Neuronal stem cell (in vitro differentiated cells): ENCODE measurements at places on chromosomes 3 and 15.

DNA sequence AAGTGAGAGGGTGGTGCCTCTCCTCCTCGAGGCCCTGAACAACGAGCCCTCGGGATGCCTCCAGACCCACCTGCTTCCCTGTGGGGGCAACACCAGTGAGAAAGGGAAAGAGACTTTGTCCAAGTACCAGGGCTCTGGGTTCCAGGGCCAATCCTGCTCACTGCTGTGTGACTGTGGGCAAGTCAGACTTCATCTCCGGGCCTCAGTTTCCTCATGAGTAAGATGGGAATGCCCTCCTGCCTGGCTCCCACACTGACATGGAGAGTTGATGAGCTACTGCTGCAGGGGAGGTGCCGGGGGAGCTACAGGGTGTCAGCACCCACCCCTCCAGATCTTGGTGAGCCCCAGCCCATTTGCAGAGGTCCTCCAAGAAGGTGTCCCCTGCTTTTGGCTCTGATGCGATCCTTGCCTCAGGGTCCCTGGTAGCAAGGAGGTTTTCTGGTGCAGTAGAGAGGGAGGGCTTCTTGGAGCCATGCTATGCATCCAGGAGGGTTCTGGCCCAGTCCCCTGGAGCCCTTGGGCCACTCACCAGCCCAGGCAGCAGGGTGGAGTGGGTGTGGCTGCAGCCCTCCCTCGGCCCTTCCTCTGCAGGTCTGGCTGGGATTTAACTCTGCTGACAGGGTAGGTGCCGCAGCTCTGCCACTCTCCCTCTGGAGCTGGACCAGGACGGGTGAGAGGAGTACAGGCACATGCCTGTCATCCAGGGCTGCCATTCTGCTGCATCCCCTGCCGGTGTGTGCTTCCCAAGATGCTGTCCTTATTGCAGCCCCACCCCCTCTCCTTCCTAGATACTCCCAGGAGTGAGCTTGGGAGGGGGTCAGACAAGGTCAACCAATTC is 26.9 kb downstream of the LOXL1 start:
- no peak for DNase-seq

DNA sequence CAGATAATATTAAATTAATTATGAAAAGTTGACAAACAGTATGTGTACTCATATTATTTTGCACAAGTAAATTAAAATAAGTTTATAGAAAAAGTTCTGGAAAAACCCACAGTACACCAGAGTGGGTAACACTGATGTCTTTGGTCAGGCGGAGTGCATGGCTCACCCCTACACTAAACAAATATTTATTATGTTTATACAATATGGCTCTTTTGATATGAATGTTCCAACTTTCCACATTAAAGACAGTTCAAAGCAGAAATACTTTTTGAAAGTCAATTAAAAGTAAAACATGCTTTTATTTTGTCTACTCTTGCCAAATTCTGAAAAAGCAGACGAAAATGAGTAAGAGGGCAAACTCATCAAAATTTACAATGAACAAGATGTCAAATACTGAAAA is 56.2 kb upstream of the DCBLD2 start:
- no peak for DNase-seq

- DNase-seq = no peak
Observed at GRCh38 chr3:58041182-58041825, 33.1 kb downstream of the FLNB start.

- no peak for DNase-seq
Observed at GRCh38 chr15:51619331-51620035, 3.1 kb downstream of the DMXL2 start.

GRCh38 chr3:184350618-184351017 is 10.8 kb downstream of the CLCN2 start:
- DNase-seq = no peak

DNA sequence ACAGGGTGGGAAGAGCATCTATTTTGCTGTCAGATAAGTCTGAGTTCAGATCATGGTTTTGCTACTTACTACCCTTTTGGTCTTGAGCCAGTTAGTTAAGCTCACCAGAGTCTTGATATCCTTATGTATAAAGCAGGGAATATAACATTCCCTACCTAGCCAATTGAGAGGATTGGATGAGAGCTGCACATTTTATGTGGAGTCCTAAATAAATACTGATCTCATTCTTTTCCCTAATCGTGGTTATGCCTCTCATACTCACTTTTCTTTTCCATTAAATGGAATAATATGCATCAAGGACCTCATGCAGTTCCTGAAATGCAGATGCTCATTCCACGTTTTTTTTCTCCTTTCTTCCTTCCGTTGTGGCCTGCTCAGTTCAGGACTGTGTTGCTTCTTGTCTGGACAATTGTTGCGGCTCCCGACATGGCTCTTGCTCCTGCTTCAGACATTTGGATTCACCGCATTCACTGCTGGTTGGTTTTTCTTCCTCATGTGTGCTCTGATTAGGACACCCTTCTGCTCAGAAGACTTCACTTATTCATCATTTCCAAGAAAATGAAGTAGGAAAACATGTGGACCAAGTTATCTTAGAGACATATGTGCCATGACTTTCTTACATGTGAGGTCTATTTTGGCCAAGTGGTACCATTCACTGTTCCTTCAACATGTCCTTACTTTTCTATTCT is 90.2 kb downstream of the NFKBIZ start:
- no peak for DNase-seq

GRCh38 chr3:16079519-16079918 is 95.0 kb upstream of the GALNT15 start:
- no peak for DNase-seq

DNA sequence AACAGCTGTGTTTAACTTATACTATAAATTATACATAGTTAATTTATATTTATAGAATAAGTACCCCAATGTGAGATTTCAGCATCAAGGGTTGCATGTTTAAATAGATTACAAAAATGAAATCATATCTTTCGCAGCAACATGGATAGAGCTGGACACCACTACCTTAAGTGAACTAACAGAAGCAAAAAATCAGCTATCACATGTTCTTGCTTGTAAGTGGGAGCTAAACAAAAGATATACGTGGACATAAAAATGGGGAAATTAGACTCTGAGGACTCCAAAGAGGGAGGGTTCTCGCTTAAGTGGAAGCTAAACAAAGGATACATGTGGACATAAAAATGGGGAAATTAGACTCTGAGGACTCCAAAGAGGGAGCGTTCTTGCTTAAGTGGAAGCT is 626.5 kb upstream of the DPPA4 start:
- DNase-seq = no peak

- DNase-seq = no peak
Observed at GRCh38 chr15:52020221-52021085, 1.4 kb downstream of the MAPK6 start.

- no peak for DNase-seq
Observed at GRCh38 chr3:180117381-180118163, 80.8 kb upstream of the PEX5L start.

GRCh38 chr3:58325525-58325992 is 7.1 kb upstream of the PXK start:
- no peak for DNase-seq

DNA sequence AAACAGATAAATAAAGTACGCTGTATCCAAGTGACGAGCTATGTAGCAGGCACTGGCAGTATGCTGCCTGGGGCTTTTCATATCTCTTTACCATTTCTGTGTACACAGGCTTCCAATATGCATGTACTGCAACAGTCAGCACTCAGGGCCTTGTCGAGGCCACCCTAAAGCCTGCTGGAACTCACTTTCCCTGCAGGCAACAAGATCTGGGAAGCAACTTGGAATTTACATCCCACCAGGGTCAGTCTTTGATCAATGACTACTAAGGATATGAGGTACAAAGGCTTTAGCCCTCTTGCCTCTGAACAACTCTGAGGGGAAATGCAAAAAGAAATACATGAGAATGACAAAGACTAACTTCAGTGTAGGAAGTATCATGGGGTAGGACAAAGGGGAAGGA is 101.8 kb upstream of the ARL6 start:
- DNase-seq = no peak

DNA sequence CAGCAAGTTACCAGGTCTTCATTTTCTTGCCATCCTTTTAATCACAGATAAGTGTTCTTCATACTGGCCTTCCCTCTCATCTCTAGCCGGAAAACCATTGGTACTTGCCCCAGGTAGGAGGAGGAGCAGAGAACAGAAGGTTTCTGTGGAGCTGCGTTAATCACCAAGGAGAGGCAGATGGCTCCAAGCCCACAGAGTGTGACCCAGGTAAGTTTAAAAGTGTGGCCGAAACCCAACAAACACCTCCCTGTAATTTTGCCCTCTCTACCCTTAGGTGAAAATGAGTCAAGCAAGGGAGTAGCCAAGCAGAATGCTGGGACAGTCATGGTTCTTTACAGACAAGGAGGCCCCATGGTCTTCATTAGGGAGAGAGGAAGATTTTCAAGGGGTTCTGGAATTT is 37.3 kb downstream of the NFKBIZ start:
- no peak for DNase-seq

DNA sequence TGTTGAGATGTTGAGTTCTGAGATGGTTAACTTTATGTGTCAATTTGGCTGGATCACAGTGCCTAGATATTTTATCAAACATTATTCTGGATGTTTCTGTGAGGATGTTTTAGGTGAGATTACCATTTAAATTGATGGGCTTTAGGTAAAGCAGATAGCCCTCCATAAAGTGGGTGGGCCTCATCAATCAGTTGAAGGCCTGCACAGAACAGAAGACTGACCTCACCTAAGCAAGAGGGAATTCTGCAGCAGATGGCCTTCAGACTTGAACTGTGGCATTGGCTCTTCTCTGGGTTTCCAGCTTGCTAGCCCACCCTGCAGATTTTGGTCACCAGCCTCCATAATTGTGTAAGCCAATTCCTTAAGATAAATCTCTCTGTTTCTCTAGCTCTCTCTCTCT is 260.4 kb upstream of the VEPH1 start:
- no peak for DNase-seq

- no peak for DNase-seq
Observed at GRCh38 chr3:17687566-17687965, 54.9 kb downstream of the TBC1D5 start.

GRCh38 chr15:64970698-64971097 is 19.0 kb downstream of the SPG21 start:
- DNase-seq = no peak

DNA sequence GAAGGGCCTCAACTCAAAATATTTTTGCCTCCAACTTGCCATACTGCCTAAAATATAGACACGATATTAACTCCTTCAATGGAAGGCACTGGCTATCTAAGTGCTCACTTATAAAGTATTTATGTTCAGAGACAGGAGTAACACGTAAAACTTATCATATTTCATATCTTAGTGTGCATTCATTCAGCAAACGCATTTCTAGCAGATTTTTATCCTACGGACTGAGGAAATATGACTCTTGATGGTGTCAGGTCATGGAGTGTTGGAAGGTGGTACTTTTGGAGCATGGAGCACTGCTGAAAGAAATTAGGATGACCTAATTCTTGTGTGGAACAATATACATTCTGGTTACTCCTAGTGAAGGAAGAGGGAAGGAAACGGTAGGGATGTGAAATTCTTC is 43.8 kb upstream of the LEKR1 start:
- no peak for DNase-seq

GRCh38 chr15:25850154-25851111 is 12.7 kb downstream of the ATP10A start:
- peak; percentile 30 for DNase-seq

- no peak for DNase-seq
Observed at GRCh38 chr15:88950600-88951160, 37.5 kb upstream of the MFGE8 start.

DNA sequence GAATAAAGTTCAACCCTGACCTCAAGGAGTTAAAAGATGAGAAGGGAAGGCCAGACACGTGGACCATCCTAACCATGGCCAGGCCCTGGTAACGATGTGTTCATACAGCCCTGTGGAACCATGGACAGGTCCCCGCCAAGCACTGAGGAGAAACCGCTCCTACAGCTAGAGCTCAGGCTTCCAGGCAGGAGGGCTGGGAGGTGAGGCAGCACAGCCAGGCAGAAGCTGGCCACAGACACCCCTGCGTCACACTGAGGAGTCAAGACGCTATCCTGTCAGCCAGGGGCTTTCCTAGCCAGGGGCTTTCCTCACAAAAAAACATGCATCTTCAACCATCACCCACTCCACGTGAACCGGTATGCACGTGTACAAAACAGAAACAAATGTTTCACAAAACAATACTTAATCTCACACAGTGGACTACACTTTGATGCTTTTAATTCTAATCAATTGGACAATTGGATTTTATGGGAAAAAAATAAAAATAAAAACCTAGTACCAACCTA is 73.2 kb downstream of the TBC1D2B start:
- no peak for DNase-seq

DNA sequence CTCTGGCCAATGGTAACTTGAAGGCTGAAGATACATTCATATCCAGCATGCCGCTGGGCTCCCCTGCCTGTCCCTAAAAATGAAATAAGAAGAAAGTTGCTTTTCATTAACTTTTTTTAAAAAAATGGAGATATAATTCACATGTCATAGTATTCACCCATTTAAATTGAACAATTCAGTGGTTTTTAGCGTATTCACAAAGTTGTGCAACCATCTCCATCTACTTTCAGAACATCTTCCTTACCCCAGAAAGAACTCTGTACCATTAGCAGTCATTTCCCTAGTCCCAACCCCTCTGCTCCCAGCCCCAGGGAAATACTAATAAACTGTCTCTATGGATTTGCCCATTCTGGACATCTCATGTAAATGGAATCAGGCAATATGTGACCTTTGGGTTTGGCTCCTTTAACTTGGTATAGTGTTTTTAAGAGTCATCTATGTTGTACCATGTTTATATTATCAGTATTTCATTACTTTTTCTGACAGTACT is 55.8 kb upstream of the GATM start:
- no peak for DNase-seq

GRCh38 chr3:62361261-62361660 is 12.1 kb downstream of the FEZF2 start:
- no peak for DNase-seq

DNA sequence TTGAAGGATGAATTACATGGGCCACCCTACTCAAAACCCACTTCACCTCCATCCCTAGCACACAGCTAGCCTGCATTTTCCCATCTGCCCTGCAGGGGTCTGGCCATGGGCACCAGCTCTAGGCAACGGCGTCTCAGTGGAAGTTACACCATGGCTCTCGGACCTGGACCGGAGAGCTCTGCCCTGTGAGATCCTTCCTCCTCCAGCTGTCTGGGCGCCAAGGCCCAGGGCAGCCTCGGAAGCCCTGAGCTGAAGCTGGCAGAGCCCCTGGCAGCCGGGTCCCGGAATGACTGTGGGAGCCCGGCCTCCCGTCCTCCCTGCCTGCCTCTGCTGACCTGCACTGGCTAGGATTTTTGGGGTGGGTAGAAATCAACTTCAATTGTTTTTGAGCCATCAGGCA is 98.9 kb downstream of the CHSY1 start:
- DNase-seq = no peak

GRCh38 chr3:133451309-133451708 is 51.5 kb downstream of the BFSP2 start:
- no peak for DNase-seq
